Right cardiac atrium (tissue), 5 donors: ENCODE measurements at places on chromosomes 7 and 10.

GRCh38 chr10:63866747-63867140 is 345.5 kb downstream of the REEP3 start:
- DNase-seq, result no peak

DNA sequence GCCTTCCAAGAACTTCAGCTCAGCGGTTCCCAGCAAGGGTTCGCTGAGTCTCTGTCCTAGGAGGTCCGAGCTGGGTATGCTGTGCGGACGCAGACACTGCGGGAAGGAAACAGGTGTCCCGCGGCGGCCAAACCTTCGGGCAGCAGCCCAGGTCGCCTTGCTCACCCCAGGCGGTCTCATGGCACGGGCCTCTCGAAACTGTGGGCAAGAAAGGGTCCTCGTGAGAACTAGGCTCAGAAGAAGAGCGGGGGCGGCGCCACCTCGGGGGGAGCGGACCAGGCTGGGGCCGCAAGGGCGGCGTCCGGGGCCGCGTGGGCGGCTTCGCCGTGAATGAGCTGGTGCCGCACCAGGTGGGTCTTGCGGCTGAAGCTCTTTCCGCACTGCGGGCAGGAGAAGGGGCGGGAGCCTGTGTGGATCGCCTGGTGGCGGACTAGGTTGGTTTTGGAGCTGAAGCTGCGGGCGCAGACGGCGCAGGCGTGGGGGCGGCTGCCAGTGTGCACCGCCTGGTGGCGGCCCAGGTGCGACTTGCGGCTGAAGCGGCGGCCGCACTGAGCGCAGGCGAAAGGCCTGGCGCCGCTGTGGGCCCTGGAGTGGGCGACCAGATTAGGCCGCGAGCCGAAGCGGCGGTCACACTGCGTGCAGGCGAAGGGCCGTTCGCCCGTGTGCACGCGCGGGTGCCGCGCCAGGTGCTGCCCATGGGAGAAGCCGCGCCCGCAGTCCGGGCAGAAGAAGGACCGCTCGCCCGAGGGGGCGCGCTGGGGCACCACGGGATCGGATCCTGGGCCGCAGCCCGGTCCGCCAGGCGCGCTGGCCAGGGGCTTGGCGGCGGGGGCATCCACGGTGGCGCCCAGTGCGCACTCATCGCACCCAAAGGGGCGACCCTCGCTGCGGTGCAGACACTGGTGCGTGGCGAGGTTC is 8.6 kb downstream of the ZNF467 start:
- DNase-seq, result no peak

- DNase-seq, result no peak
Measured at GRCh38 chr7:125775317-125775716, 845.7 kb upstream of the POT1 start.

DNA sequence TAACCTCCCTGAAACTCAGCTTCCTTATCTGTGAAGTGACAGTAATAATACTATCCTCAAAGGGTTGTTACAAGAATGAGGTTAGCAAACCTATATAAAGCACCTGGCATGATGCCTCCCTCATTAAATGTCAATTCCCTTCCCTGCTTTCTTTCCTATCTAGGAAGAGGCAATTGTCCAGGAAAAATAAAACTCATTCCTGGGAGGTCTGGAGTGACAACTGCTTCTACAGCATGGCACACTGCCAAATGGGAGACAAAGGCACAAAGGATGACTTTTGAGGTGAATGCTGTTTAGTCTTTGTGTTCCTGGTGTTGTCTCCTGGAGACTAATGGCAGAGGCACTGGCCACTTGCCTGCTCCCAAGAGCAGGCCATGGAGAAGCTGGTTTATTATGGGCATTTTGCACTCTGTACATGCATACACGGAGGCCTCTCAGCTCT is 32.2 kb upstream of the PDE1C start:
- DNase-seq, result no peak

DNA sequence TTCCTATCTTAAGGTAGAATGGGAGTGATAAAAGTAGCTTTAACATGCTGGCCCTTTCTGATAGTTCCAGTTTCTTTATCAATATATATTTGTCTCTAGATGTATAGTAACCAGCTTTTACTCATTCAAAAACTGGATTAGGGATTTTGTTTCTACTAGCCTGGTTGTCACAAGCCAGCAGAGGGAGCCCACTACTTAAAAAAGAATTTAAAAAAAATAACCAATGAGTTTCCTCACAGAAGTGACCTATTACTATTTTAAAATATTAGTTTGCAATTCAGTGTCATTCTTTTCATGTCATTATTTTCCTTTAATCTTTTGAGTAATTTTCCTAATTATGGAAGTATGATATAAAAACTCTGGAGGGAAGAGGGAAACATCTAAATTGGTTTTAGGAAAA is 142.1 kb downstream of the PHTF2 start:
- no peak for DNase-seq
